ENCODE measurements at places on chromosomes 4 and X. TPM values are rescaled to one million over a fixed set of nuclear protein-coding genes. Genes with fewer than 3 reads are reported as not detected.

DNA sequence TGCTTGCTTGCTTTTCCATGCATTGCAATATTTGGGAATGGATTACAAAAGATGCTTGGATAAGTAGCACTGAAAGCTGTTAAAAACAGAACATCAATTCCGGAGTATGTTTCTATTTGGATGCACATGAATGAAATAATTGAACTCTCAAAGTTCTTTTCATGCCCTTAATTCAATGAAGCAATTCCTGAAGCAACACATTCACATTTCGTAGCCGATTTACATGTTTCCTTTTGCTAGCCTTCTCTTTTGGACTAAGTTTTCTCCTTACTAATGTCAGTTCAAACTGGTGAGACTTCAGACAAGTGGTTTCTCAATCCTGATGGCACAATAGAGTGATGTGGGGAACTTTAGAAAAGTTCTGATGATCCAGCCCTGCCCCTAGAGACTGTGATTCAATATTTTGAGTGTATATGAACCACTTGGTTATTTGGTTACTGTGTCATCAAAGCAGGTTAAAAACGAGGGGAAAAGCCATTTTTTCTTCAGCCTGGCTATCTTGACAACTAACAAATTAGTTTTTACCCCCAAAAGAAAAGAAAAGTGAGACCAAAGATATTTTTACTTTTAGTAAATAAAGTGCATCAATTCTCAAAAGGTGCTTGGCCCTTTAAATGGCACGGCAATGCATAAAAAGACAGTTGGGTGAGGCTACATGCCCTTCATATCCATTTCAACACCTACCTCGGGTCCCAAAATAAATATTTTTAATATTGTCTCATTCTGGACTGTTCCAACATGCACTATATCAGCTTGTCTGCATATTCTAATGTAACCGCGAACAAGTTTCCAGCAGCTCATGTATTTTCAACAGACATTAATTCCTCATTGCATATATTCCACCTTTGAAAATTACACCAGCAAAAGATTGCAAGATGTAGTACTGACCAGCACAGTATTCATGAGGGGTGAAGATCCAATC lies 90.1 kb upstream of the RPL34 start:
- DNase-seq: no peak

GRCh38 chr4:94356444-94356843 lies 13.8 kb upstream of the HPGDS start:
- no peak for DNase-seq

GRCh38 chrX:84224741-84225140 lies 36.7 kb upstream of the RPS6KA6 start:
- DNase-seq: no peak

- DNase-seq: no peak
Observed at GRCh38 chrX:64805683-64806082, 170.6 kb downstream of the ZC4H2 start.

The PARM1 gene
- total RNA-seq: 64.1 TPM

DNA sequence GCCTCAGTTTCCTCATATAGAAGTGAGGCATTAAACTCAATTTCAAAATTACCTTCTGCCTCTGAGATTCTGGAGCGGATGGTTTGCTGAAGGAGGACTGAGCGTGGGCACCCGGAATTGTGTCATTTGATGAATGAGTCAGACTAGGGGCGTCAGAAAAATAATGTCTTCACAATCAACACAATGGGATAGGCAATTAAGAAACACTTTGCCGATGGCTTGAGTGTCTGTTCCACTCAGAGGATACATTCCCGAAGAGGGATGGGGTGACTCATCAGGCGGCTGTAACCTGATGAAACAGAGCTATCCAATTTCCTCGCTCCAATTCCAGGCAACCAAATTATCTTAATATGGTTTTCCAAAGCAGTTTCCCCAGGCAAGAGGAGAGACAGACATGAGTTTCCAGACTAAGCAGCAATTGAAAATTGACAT lies 1.2 kb upstream of the CHRNA9 start:
- DNase-seq: no peak

The CHRNA9 gene
- total RNA-seq: not detected

DNA sequence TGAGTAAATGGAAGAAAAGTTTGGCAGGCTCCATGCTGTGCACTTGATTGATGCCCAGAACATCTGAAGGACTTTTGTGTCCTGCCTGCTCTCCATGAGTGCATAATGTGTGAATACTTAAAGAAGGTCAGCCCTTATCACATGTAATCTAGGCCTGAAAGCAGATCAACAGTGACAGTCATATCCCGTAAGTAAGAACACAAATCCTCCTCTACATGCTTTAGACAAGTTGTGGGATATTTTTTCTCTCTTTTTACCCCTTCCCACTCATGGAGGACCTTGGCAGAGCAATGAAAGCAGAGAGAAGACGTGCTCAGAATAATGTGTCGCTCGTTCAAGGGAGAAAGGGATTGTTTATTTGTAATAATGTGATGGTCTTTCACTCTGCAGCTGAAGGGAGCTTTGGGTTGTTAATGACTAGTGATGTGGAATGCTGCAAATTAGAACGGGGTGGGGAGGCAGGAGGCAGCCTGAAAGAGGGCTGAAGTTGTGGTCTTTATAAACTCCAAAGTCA lies 286.6 kb downstream of the BMPR1B start:
- DNase-seq: no peak

The FHIP1A gene
- 14.3 TPM for total RNA-seq

GRCh38 chr4:126404549-126404948 lies 1089.8 kb downstream of the FAT4 start:
- no peak for DNase-seq

The TCEAL2 gene
- 1.9 TPM for total RNA-seq

Measured in lower lobe of right lung (tissue), 2 donors.